ENCODE measurements at places on chromosomes 2 and 18.

- DNase-seq = no peak
These were observed 76.0 kb downstream of the CAB39 start for GRCh38 chr2:230788554-230789175.

DNA sequence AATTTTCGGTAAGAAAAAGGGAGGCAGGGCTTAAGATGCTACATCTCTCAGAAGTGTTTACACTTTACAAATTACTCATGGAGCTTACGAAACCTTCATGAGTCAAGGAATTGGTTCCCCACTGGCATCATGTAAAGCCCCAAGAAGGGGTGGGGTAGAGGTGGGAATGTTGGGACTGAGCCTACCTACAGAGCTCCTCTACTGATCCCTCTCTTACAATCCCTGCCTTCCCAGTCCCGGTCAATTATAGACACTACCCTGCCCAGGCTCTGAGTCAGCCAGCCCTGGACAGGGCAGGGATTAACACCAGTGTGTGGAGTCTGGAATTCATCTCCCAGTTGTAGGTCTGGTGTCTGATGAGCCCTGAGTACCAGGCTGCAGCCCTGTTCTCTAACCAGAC, 248.9 kb downstream of the PAX3 start:
- no peak for DNase-seq

GRCh38 chr2:104858006-104858978, 4.4 kb downstream of the POU3F3 start:
- no peak for DNase-seq

DNA sequence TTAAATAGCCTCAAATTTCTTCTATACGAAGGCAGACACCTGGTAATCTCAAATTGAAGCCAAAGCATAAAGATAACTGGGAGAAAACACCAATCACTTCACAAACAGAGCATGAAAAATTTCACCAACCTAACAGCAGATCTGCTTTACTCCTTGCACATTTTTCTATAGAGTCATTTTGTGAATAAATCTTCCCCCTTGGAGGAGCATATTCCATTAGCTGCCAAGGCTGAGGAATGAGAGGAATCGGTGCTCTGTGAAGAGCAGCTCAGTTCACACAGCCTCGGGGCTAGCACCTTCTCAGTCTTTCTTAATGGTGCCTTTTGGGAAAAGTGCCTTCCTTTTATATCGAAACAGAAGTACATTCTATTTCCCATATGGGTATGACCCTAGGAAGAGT, 1313.7 kb upstream of the NRXN1 start:
- DNase-seq = no peak

- DNase-seq = no peak
These were observed 100.2 kb downstream of the MTCL1 start for GRCh38 chr18:8805552-8805951.

DNA sequence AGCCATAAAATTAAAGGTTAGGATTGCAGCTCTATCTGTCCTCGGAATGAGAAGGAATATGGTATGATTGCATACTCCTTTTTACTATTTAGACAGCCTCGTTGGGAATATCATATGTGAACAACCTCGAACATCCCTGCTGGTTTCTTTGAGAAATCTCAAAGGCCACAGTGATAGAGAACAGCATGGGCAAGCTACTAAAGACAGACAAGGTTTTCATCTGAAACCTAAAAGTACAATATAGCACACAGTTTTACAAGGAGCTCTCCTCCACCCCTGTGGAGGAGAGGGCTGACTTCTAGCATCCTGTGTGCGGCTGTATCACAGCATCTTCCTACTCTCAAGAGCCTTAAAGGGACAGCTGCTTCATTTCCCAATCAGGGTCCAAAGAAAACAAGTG, 104.3 kb downstream of the VWC2L start:
- no peak for DNase-seq

Data from brain pericyte (primary cell).